Trophoblast cell (in vitro differentiated cells and primary cell): ENCODE measurements at places on chromosomes 16 and 17.
A peak's percentile ranks its signal among the peaks of the same experiment; 100 is the strongest.

DNA sequence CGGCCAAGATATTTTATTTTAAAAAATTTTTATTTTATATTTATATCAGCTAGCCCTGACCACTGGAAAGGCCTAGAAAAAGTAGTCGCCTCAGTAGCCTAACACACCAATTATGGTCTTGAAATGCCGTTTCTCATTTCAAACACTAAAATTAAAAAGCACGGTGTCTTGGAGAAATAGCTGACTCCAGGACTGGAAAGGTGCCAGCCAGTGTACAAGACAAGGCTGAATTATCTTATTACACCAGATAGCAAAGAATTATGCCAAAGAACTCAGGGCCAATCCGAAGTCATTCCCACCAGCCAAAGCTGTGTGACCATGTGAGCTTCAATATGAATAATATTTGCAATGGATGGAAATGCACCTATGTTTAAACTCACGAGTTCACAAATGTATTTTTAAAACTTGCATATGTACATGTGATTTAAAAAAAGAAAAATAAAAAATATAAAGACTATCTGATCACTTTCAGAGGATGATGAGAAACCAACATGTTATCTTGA is 19.9 kb upstream of the ATP2C2 start:
- no peak for DNase-seq

DNA sequence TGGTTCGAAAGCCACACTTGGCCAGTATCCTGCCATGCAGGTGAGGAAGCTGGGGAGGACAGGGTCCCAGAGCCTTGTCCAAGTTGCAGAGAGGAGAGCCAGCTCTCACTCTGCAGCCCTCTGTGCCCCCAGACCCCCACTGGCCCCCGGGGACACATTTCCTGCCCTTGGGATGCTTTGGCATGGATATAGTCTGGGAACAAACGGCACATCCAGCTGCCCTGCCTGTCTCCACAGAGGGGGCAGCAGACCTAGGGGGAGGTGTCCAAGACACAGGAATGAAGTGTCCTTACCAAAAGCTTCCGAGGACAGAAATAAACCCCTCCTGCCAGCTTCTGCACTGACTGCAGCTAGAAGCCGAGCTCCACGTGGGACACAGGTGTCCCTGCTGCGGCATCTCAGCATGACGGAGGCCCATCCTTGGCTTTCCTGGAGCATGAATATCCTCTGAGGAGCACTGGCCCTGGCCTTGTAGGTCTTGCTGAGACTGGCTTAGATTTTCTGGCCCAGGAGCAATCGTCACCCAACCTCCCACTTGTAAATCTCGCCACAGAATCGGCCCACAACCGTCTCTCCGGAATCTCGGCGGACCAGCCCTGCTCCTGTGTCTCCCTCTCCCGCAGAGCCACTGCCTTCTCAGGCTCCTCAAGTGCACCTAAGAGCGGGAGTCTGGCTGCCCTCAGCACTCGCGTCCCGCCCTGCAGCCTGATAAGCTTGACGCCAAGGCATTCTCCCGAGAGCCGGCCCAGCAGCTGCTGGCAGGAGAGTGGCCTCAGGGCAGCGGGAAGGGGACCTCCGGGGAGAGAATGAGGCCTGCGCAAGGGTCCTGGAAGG is 1.1 kb upstream of the CAPN15 start:
- DNase-seq, result peak; percentile 86

GRCh38 chr17:80656590-80656989 is 112.0 kb downstream of the RPTOR start:
- DNase-seq, result no peak

DNA sequence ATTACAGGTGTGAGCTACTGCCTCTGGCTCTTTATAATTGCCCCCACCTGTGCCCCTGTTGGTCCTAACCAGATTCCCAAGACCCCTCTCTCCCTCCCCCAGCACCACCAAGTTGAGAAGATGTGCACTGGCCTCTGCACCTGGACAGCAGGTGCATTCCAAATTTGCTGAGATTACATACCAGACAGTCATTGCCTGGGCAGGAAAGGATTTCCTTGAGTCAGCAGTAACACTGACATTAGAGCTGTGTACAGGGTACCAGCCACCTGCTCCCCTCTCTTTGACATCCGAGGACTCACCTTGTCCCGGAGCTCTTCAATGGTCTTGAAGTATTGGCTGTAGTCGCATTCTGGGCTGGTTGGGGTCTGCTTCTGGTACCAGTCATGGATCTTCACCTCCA is 659 bp downstream of the KRT15 start:
- DNase-seq, result peak; percentile 23

GRCh38 chr17:29069526-29070041 is 26.6 kb downstream of the PIPOX start:
- DNase-seq, result peak; percentile 50

- no peak for DNase-seq
Measured at GRCh38 chr17:34820248-34820801, 140.9 kb downstream of the CCT6B start.

DNA sequence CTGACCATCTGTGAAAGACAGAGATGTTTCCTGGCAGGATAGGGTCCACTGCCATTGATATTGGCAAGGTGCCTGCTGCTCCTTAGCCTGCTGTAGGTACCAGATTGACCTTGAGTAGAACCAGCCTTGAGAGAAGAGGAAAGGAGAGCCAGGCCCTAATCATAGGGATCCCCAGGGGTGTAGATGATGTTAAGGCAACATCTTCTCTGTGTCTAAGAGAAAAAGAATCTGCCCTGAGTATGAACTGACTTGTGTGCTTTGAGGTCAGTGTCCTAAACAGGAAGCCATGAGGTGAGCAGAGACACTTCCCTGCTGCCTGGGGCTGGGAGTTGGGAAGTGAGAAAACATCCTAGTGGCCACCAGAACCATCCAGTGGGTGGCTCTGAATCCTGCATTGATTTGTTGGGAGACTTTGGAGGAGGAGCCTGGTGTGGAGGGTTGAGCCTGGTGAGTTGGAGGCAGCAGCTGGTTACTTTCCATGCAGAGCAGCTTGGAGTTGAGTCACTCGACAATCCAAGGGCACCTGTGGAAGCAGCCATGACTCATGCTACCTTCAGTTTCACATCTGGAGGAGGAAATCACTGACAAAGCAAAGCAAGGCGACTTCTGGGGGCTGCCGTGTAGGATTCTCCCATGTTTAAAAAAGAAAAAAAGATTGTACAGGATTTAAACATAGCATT is 47.8 kb downstream of the BMERB1 start:
- peak; percentile 55 for DNase-seq

DNA sequence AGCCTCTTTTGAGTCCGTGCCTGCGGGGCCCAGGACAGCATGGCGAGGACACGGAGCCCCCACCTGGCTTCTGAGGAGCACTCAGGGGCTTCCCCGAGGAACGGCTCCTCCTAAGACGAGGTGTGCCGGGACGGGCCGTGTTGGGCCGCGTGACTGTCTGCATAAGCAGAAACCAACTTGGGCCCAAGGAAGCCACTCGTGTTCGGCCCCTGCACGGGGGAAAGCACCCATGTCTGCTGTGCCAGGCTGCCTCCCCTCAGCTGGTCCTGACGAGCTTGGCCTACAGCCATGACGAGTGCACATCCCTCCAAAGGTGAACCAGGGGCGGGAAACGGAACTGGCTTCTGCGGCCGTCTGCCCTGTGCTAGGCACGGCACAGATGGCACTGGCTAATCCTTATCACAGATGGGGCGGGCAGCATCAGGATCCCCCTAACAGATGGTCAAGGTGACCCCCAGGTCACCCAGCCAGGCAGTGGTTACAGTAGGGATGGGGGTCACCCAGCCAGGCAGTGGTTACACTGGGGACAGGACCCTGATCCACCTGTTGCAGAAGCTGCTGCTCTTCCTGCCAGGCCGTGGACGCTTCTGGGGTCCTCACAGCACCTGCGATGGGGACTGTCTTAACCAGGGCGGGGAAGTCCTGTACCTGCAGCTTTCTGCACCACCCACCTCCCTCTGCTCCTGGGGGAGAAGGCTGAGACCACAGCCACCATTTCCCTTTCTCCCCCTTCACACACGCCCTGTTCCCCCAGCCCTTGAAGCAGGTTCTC is 25.6 kb downstream of the MRM3 start:
- DNase-seq, result no peak

- DNase-seq, result no peak
Measured at GRCh38 chr16:1206786-1207185, 18.3 kb downstream of the TPSG1 start.

DNA sequence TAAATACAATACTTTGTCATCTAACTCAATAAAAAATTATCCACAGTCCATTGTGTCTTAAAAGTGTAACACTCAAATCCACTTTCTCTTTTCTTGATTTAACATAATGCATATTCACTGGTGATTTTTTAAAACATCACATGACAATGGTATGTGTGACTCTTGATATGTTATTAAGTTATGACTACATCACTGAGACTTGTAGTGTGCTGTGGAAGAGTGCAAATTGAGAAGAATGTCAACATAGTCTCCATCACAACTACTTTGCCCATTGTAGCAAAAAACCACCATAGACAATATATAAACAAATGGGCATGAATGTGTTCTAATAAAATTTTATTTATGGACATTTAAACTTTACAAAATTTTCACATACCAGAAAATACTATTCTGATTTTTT is 380.7 kb upstream of the PMFBP1 start:
- DNase-seq, result peak; percentile 48

DNA sequence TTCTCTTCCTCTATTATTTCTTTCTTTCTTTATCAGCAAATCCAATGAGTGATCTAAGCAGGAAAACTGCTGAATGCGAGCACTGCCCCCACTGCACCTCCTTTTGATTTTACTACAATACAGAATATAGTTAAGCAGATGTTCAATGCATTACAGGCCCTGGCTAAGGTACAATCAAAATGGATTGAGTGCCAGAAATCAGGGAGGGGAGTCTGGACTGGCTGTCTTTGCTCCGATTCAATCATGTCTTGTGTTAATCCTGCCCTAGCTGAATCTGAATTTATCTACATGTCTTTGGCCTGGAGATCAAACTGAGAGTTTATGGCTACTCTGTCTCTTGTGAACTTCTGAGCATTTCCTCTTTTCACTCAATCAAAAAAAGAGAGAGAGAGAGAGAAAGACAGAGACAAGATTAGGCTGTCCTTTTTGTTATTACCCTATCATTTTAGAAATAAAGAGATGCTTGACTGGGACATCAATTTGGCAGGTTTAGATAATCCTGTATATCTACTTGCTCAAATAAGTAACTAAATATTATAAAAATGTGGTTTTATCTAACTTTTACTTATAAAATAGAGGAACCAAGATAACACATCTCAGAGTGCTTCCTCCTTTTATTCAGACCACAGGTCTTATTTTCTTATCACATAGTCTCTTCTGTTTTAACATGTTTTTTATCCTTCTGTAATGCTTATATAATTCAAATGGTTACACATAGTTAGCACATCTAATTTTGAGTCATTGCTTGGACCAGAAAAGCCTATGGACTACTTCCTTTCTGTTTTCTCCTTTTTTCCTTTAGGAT is 656.2 kb downstream of the KCNJ2 start:
- no peak for DNase-seq

DNA sequence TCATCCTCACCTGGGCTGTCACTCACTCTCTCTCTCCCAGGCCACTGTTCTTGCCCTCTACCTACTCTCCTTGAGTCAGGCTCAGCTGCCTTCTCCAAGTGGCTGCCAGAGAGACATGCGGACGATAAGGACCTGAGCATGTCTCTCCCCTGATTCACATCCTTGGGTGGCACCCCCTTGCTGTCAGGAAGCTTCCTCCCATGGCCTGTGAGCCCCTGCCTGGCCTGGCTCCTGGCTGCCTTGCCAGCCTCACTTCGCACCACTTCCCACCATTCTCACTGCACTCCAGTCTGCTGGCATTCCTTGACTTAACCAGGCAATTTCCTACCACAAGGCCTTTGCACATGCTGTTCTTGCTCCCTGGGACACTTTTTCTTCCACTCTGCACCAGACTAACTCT is 2.7 kb upstream of the ALDH3A1 start:
- no peak for DNase-seq

GRCh38 chr17:265718-266117 is 84.3 kb upstream of the DOC2B start:
- no peak for DNase-seq

- DNase-seq, result no peak
Measured at GRCh38 chr16:85285681-85286065, 173.4 kb upstream of the CIBAR2 start.
